Effector memory CD4-positive, alpha-beta T cell (primary cell): ENCODE measurements at places on chromosomes 16 and 17.

GRCh38 chr17:63698886-63699637 is 863 bp downstream of the LIMD2 start:
- peak; percentile 81 for DNase-seq

DNA sequence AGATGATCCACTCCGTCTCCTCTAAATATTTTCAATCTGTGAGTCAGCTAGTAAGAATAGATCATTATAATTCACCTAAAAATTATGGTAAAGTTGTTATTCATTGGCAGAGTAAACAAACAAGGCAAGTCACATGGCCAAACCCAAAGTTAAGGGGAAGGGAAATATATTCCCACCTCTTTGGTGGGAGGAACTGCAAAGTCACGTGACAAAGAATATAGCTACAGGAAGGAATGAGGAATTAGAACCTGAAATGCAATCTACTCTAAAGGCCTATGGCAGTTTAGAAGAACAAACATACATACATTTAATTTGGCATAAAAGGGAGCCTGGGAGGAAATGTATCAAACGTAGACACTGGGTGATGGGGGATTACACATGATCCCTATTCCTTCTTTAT is 48.9 kb downstream of the NOG start:
- no peak for DNase-seq

DNA sequence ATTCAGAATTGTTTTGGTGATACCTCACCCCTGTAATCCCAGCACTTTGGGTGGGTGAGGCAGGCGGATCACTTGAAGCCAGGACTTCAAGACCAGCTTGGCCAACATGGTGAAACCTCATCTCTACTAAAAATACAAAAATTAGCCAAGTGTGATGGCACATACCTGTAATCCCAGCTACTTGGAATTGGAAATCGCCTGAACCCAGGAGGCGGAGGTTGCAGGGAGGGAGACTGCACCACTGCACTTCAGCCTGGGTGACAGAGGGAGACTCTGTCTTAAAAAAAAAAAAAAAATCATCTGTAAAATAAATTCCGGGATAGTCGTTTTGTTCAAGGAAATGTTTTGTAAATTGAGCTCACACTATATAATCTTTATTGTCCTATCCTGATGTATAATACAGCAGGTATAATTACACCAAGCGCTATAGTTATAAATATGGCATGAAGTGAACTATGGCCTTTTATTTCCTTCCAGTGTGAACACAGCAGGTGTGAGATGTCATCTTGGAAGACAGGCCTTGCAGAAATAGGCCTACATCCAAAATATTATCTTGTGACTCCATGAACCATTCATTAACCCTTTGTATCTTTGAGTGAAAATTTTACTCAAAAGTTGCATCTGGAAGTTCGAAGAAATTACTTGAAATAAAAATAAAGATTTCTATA is 25.4 kb downstream of the PLA2G10 start:
- no peak for DNase-seq

DNA sequence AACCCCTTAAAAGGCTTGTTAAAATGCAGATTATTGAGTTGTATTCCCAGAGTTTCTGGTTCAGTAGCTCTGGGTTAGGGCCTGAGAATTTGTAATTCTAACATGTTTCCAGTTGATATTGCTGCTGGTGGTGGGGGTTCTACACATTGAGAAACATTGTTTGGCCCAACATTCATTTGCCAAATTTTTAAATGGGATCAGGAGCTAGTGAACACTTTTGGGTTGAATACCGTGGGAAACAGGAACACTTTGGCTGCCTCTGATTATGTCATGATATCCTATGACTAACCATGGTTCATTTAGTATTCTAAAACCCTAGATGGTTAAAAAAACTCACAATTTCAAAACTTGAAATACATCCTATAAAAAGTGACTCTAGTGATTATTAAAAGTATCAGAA is 89.3 kb downstream of the RPGRIP1L start:
- no peak for DNase-seq

DNA sequence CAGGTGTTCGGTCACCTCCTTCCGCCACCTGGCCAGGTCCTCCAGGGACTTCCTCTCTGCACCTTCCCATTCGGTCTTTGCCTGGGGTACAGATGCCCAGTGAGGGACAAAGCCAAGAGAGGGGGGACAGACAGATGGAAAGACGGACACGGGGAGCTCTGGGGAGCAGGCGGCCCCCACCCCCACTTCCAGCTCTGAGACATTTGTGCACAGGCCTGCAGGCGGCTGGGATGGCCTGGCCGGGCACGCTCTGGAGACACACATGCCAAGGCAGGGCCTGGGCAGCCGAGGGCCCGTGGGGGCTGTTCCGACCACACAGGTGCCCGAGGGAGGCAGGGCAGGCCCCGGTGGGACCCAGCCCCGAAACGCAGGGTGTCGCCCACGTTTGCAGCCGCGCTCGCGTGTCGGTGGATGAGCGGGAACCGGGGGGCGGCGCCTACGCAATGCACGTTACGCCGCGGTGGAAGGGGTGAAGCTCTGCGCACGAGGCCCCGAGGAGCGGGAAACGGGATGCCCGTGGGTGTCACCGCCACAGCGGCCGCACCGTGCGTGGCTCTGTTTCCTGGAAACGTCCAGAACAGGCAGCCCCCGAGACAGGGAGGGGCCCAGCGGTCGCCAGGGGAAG is 6.0 kb downstream of the PERCC1 start:
- no peak for DNase-seq

DNA sequence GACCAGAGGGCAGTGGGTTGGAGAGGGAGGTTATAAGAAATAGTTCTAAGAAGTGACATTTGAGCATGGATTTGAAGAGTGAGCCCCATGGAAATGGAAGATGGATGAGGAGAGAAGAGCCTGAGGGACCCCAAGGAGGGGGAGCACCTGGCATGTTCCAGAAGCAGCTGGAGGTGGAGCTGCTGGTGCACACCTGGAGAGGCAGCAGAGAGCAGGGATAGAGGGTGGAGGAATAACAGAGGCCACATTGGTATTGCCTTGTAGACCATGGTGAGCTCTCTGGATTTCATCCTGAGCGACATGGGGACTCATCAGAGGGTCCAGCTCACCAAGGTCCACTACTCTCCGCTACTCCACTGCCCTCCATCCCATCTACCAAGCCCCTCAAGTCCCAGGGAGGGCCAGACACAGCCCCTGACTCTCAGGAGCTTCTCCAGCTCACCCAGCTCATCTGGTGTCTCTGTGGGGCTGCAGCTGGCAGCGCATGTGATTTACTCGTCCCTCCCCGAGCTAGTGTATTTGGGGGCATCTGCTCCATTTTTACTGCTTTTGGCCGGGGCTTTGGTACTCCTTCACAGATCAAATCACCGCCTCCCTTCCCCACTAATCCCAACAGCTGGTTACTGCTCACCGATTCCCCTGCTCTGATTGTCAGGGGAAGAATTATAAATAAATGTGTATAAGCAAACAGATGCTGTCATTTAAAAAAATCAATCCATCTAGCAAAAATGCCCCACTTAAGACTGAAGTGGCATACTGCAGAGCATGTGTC is 22.1 kb upstream of the KDM8 start:
- no peak for DNase-seq

DNA sequence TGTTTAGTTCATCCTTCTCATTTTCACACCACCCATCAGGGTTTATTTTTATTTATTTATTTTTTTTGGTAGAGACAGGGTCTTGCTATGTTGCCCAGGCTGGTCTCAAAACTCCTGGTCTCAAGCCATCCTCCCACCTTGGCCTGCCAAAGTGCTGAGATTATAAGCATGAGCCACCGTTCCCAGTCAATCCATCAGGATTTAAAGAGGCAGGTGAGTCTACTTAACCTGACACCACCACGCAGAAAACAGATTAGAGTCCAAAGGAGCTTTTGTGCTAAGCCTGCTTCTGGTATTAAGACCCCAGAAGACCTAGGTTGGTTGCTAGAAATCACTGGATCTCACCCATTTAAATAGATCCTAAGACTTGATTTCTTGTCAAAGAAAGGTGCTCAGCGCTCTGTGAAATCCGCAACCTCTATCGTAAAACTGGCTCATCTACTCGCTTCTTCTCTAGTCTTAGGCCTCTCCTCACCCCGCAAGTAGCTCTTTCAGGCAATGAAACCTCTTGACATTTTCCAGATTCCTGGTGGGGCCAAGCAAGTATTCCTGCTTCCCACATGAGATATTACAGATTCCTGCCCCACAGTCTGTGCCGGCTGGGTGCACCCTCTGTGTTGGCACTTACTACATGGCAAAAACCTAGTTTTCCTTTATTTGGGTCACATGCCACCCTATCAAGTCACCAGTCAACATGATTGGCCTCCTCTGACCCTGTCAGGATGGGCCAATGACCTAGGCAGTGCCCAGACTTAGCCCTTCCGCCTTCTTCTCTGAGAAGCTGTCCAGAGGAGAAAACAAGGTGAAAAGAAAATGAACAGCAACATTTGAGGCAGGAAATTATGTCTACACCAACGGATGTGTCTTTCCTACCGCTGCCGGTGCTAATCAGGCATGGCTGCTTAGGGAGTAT is 9.0 kb downstream of the PITPNA start:
- DNase-seq = no peak
